ENCODE measurements at places on chromosomes 11 and 22.

DNA sequence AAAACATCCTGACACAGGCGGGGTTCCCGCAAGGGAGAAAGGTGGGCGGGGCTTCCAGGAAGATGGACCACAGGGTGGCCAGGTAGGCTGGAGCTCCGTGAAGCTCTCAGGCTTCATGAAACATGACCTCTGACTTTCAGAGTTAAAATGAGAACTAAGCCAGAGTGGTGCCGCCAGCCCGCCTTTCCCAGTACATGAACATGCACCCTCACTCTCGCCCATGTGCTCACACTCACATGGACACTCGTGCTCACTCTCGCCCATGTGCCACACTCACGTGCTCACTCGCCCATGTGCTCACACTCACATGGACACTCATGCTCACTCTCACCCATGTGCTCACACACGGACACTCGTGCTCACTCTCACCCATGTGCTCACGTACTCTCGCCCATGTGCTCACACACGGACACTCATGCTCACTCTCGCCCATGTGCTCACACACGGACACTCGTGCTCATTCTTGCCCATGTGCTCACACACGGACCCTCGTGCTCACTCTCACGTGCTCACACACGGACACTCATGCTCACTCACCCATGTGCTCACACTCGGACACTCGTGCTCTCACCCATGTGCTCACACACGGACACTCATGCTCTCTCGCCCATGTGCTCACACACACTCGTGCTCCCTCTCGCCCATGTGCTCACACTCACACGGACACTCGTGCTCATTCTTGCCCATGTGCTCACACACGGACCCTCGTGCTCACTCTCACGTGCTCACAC lies 10.0 kb downstream of the RNH1 start:
- no peak for DNase-seq

DNA sequence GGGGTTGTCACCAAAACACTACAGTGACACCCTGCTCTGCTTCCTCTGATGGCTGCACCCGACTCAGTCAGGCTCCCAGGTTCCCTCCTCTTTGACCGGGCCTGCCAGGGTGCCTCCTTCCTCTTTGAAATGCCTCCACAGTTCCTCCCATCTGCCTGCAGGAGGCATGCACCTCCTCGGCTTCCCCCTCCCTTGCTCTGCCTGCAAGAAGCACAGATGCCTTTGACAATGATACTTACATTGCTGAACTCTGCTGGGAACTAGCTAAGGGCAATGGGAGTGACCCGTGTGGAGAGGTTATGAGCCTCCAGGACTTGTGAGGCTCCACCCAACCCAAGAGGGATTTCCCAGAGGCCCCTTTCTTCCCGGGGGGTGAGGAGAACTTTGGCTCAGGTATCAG lies 674.1 kb downstream of the OPCML start:
- DNase-seq, result no peak

DNA sequence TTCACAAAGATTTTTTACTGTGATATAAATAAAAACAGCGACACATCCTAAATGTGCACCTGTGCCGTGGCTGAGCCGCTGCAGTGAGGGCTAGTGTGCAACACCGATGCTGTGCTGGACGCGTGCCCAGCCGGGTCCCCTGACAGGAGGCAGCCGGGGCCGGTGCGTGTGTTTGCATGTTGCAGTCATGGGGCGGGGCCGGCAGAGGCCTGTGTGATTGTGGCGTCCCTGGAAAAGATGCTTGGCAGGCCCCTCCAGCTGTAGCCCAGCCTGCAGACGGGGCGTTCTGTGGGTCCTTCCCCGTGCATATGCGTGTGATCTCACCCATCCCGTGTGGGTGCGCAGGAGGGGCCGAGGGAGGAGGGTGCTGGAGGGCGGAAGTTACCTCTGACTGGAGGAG lies 30.6 kb downstream of the MUC6 start:
- no peak for DNase-seq

DNA sequence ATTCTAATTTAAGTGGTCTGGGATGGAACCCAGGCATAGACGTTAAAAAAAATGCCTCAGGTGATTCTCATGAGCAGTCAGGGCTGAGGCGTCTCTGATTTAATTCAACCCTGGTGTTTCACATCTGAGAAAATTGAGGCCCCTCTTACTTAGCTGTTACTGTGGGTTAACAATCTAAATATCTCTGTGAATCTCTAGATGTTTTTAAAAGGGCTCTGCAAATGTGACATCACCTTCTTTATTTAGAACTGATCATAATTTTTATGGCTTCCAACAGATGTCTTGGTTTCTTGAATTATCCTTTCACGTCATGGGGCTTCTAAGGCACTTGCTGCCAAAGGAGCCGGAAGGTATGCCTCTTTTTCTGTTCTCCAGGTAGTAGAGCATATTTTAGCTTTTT lies 76.1 kb upstream of the LIN7C start:
- no peak for DNase-seq

GRCh38 chr11:65615950-65616574 lies 486 bp downstream of the PCNX3 start:
- DNase-seq, result no peak

DNA sequence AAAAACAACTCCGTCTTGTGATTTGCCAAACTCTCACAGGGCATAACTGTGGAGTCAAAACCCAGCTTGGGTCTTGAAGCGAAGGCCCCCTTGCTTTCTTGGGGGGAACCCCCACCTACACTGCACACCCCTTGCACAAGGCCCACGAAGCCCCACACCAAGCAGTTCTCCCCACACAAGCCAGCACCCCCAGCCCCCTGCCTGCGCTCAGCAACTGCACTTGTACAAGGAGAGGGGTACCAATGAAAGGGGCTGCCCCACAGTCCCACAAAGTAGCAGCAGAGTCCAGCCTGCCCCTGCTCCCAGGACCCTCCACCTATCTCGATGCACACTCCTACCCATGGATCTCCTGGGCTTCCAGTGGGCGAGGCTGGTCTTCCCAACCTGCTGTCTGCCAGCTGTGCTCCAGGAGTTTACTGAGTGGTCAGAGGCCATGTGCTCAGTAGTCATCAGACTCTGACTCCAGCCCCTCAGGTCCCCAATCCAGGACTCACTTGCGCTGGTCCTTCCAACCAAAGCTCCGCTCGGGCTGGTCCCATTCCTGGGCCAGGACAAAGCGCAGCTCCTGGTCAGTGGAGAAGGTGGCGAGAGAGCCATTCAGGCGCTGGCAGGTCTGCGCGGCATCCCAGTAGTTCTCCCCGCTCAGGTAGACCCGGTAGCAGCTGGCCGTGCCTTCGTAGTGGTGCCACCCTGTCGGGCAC lies 57.7 kb downstream of the DGCR2 start:
- DNase-seq, result peak; percentile 23

GRCh38 chr11:898540-899190 lies 11.9 kb downstream of the CHID1 start:
- no peak for DNase-seq

DNA sequence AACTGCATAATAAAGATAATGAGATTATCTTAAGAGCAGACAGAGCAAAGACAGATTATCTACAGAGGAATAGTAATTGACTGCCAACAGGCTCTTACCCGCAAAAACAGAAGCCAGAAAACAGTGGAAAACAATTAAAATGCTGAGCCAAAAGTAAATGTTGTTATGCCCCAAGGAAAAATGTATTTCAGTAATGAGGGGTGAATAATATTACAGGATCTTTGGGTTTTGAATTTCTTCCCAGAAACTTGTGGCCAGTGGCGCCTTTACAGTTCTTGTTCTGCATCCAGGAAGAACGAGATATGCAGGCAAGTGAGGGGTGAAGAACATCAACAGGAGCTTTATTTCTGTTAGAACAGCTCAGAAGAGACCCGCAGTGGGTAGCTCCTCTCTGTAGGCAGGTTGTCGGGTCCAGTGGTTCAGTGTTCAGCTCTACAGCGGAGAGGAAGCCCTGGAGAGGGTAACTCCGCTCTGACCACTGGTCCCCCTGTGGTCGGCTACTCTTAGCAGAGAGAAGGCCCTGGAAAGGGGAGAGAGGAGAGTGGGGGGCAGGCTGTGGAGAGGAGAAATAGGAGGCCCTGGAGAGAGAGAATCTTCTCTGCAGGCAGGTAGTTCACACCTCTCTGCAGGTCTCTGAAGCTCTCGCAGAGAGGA lies 51.8 kb upstream of the SC5D start:
- DNase-seq, result no peak

DNA sequence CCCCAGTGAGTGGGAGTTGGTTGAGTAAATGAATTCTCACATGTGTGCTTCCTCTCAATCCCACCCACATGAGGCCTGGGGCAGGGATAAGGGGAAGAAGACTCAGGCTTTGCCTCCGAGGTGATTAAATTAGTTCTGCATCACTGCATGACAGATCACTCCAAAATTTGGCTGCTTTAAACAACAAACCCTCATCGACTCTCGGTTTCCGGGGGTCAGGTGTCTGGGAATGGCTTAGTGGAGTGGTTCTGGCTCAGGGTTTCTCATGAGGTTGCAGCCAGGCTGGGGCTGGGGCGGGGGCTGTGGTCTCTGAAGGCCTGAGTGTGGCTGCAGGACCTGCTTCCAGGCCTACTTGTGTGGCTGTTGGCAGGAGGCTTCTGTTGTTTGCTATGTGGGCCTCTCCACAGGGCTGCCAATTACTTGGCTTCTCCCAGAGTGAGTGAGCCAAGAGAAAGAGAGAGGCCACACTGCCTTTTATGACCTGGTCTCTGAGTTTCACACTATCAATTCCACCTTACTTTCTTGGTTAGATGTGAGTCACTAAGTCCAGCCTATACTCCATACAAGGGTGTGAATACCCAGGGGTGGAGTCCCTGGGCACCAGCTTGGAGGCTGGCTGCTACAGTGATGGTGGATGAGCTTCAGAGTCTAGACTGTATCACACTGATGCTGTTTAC lies 15.9 kb downstream of the MOGAT2 start:
- peak; percentile 67 for DNase-seq

DNA sequence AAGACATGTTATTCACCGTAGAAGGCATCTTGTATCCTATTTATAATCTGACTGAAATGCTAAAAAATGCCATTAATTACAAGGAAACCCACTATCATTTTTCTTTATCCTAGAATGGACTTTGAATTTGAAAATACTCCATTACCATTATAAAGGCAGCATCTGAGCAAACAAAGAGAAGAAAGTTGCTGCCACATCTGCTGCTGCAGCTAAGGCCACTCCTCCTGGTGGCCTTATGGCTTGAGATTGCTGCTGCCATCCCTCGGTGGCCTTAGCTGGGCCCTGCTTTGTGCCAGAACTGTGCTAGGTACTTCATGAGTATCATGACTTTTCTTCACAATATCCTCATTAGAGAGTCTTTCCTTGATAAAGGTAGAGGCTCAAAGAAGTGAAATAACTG lies 1210.1 kb upstream of the TENM4 start:
- DNase-seq, result no peak

GRCh38 chr11:69144316-69145049 lies 11.3 kb upstream of the SMIM38 start:
- no peak for DNase-seq

DNA sequence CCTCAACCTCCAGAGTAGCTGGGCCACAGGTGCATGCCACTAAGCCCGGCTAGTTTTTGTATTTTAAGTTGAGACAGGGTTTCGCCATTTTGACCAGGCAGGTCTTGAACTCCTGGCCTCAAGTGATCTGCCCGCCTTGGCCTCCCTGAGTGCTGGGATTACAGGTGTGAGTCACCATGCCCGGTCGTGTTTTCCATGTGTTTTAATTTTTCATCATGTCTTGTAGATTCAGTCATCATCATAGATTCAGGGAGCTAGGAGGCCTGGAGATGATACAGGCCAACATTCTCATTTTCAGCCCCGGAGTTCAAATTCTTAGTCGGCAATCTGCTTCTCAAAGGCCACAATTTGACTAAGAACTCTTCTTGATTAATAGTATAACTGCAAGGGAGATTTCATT lies 73.5 kb upstream of the GRAMD1B start:
- DNase-seq, result no peak

GRCh38 chr11:131637469-131638175 lies 267.2 kb downstream of the NTM start:
- no peak for DNase-seq

DNA sequence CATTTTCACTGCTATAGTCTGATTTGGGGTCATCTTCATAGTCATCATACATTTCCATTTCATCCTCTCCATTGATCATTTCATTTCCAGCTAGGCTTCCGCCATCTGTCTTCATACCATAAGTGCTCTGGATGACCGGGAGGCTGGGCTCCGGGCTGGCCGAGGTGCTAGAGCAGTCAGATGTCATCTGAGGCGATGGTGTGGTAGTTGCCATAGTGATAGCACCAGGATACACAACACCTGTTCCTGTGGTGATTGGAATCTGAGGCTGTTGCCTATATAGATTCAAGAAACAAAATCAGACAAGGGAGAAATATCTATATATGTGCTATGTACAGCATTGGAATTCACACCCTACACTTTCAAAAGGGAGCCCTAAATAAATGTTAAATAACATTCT lies 383.5 kb downstream of the SOX6 start:
- DNase-seq, result no peak

- DNase-seq, result no peak
Measured at GRCh38 chr11:119684361-119685110, 44.5 kb downstream of the NECTIN1 start.

- DNase-seq, result no peak
Measured at GRCh38 chr11:73375830-73376159, 404 bp upstream of the RELT start.

DNA sequence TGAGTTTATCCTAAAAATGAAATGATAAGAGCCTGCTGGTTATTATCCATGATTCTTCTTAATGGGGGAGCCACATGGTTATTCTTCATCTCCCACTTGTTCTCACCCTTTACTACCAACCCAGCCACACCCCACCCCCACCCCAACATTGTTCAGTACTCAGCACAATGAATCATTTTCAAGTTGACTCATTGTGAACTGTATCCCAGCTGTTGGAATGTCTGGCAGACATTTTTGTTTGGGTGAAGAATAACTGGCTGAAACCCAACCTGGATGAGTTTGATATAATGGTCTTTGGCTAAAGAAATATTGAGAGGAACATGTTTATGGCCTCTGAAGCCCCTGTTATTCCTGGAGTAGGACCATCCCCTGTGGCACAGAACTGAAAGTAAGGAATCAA lies 136.2 kb downstream of the ELP4 start:
- no peak for DNase-seq

GRCh38 chr11:85359859-85360258 lies 267.3 kb downstream of the DLG2 start:
- no peak for DNase-seq

DNA sequence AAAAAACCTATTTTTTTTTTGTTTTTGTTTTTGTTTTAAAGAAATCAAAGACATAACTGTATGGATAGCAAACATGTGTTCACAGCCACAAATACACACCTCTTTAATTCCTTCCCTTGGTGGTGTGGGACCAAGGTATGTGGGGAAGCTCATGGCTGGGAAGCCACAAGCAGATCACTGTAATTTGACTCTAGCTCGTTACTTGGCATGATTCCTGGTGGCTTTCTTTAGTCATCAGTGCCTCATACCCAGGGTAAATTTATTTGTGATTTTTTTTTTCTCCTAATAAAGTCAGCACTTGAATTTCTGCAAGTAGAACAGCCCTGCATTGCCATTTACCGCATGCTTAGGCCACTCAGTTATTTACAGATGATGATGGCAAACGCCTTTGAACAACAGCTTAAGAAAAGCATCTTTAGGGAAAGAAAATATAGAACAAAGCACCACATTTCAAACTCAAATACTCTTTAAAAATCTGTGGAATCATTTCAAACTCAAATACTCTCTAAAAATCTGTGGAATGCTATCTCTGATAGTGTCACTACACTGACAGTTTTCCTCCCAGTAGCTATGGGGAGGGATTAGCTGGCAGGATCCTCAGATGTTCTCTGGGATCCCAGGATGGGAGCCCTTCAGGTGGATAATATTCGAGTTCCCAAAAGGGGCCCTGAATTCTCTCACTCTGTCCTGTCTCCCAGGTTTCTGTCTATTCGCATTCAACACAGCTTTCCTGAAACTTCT lies 687.2 kb downstream of the OPCML start:
- no peak for DNase-seq

GRCh38 chr11:6437993-6438392 lies 2.8 kb downstream of the HPX start:
- DNase-seq, result no peak

Data from lower lobe of right lung (tissue), 2 donors.